IPS DF 6.9 (cell line): ENCODE measurements at places on chromosomes 4 and X.

- no peak for DNase-seq
Measured at GRCh38 chr4:151688003-151688784, 72.6 kb downstream of the GATB start.

GRCh38 chr4:78293348-78293747 lies 236.2 kb downstream of the FRAS1 start:
- no peak for DNase-seq

DNA sequence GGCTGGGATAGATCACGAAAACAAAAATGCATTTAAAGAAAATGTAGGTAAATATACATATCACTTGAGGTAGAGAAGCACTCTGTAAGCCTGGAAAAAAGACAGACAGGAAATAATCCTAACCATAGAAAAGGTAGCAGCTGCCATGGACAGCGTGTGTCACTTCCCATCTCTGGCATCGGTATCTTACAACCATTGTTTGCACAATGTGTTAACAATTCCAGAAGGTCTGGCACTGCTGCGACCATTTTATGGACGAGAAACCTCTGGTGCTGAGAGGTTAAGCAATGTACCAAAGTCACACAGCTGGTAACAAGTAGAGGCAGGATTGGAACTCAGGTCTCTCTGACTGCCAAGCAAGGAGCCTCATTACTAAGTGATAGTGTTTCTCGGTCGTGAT lies 1.7 kb upstream of the MTNR1A start:
- no peak for DNase-seq

GRCh38 chrX:49838374-49838773 lies 9.3 kb downstream of the PAGE4 start:
- DNase-seq = no peak

DNA sequence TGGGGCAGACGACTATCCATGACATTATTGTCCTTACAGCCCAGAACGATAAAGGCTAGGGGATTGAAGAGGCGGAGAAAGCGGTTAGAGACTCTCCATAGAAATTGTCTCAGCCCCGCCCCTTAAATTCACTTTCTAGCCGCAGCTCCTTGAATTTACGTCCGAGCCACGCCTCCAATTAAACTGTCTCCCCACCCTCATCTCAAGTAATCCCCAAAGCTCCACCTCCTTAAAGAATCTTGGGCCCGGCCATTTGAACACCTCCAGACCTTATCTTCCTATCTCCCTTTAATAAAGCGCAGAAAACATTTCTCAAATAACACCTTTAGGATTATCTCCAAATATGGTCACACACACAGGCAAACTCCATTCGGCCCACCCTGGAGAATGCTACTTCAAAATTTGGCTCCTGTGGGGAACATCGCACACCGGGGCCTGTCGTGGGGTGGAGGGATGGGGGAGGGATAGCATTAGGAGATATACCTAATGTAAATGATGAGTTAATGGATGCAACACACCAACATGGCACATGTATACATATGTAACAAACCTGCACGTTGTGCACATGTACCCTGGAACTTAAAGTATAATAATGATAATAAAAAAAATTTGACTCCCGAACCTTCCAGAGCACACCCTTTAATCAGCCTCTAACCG lies 7.2 kb upstream of the MAGIX start:
- DNase-seq = no peak

GRCh38 chr4:146398896-146399445 lies 122.8 kb downstream of the SLC10A7 start:
- DNase-seq = no peak

- no peak for DNase-seq
Measured at GRCh38 chrX:138886769-138887168, 175.3 kb upstream of the FGF13 start.

DNA sequence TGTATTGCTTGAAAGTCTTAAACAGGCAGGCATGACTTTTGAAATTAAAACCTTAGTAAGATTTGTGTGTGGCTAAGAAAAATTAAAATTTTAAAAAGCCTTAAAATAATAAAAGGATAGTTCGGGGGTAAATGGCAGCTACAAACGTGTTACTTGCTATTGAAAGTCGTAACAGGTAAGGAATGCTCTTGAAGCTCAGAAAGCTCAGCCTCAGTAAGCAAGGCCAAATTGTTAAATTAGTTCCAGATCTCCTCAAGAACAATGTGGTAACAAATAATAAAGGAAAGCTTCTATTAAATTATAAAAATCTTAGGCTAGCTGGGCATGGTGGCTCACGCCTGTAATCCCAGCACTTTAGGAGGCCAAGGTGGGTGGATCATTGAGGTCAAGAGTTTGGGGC lies 25.5 kb downstream of the PRMT9 start:
- no peak for DNase-seq

DNA sequence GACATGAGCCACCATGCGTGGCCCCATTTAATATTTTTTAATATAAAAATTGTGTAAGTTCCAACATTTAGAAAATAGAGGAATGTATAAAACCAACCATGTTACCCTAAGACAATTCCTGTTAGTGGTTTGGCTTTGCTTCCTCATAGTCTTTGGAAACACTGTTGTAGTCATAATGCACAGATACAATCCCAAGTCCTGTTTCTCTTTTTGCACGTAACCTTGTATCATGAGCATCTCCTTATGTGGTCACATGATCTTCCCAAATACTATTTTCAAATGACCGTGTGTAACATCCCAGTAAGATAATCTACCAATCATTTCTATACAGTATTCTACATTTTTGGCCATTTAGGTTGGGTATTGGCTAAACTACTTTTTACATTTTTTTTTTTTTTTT lies 13.9 kb upstream of the RHOH start:
- DNase-seq = no peak

- no peak for DNase-seq
Measured at GRCh38 chrX:11629593-11630211, 36.0 kb downstream of the ARHGAP6 start.

- no peak for DNase-seq
Measured at GRCh38 chrX:53223955-53224859, 800 bp downstream of the KDM5C start.

DNA sequence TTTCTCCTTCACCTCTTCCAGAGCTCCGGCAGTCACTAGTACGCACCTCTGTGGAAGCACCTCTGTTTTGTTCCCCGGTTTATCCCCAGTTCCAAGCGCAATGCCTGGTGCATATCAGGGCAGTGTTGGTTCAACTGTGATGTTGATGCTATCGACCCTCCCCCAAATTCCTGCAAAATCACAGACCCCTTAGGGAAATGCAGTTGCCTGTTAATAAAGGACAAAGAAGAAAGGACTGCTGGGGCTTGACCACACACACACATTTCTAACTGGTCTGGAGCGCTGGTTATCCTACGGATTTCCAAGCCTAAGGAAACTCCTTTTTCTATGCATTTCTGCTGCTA lies 530 bp upstream of the NMU start:
- no peak for DNase-seq

DNA sequence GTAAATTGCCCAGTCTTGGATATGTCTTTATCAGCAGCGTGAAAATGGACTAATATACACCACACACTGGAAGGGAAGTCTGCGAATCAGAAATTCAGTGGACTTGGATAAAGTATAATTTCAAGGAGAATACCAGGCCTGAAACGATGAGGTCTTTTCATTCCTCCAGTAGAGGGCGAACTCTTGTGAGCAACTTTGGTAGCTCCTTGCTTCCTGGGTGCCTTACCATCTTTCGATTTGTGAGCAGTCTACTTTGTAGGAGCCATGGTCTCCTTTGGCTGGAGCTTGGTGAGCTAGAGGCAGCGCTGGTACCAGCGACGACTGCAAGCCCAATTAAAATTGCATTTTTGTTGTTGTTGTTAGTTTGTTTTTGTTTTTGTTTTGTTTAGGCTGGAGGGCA lies 791.9 kb downstream of the FAT4 start:
- DNase-seq = peak; percentile 16

DNA sequence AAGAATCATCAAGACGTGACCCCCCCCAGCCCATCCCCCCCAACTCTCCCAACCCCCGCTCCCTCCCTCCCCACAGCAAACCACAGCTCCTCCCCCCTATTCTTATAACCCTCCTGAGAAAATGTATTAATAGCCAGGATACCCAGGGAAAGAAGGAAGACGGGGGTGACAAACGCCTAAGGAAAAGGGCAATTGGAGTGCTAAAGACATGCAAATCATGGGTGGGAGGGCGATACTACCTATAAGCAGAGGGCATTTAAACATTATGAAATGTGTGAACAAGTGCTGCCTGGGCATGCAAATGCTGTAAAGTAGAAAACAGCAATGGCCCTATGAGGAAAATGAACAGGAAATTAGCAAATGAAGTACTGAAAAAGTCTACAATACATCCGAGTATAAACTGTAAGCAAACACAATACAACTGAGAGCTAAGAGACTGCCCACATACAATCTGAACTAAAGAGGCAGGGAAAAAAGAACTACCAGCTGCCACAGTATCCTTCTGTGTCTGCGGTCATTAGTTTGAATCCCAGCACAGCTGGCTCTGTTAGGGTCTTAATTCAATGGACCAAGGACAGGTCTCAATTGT lies 2.4 kb downstream of the CXXC4 start:
- no peak for DNase-seq

- DNase-seq = no peak
Measured at GRCh38 chr4:101367201-101367600, 19.9 kb upstream of the PPP3CA start.

GRCh38 chr4:52001616-52002015 lies 18.5 kb downstream of the LRRC66 start:
- DNase-seq = no peak

DNA sequence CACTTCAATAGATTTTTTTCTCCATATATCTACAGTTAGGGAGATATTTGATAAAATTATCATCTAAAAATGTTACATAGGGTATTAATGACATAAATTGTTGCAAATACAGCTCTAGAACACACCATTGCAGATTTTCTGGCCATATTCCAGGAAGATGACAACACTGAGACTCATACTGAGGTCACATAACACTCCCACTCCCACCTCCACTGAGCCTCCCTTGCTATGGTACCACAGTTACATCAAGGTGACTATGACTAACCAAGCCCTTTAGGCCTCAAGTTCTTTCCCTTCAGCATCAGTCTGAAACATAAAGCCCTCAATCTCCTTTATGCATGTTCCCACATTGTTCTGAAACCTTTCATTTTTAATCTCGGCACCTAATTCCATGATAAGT lies 932.0 kb upstream of the IGFBP7 start:
- DNase-seq = no peak

DNA sequence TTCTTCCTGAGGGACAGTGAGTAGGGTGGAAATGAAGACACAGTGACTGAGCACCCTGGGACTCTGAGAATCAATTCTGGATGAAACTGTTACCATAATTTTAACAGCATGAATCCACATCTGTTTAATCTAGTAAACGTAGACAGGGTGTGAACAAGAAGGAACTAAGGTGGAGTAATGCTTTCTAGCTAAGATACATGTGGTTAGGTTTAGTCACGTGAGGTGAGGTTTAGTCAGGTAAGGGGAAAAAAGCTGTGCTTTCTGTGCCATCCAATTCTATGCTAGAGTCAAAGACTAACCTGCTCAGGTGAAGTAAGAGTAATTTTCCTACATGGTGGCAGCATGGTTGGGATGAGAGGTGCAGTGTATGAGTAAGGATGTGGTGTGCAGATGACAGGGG lies 54.0 kb upstream of the C4orf54 start:
- no peak for DNase-seq

- DNase-seq = no peak
Measured at GRCh38 chr4:145735347-145735675, 55.4 kb downstream of the C4orf51 start.

- DNase-seq = no peak
Measured at GRCh38 chrX:153746359-153746758, 17.7 kb upstream of the PLXNB3 start.

- no peak for DNase-seq
Measured at GRCh38 chr4:129098531-129099001, 2.6 kb downstream of the C4orf33 start.

GRCh38 chrX:135974279-135974856 lies 580 bp upstream of the MMGT1 start:
- DNase-seq = no peak

GRCh38 chr4:187181054-187181453 lies 457.4 kb upstream of the FAT1 start:
- DNase-seq = no peak

GRCh38 chr4:155807021-155807420 lies 48.2 kb downstream of the GUCY1B1 start:
- no peak for DNase-seq

- no peak for DNase-seq
Measured at GRCh38 chrX:105098201-105098600, 122.3 kb downstream of the TEX13A start.

GRCh38 chrX:152992115-152992514 lies 1.8 kb downstream of the PNMA5 start:
- no peak for DNase-seq

GRCh38 chr4:80183250-80184052 lies 13.9 kb upstream of the PRDM8 start:
- no peak for DNase-seq

- no peak for DNase-seq
Measured at GRCh38 chr4:67549123-67549522, 3.8 kb upstream of the CENPC start.

DNA sequence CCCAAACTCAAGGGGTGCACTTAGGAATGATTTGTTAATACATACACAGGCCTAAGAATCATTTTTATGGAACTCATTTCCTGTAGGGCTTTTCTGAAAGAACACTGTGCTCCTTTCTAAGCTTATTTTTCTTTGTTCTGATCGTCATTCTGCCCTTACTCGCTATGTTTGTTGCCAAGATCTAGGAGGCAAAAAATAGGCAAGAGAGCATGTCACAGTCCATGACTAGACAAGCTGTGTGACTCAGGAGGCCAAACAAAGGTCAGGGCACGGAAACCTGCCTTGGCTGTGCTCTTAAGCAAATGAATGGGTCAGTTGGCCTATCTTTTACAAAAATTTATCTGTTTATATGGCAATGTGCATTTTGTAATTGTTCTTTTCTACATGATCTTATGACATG lies 42.5 kb upstream of the C1GALT1C1 start:
- no peak for DNase-seq

- no peak for DNase-seq
Measured at GRCh38 chrX:133475521-133475920, 60.2 kb upstream of the GPC4 start.

DNA sequence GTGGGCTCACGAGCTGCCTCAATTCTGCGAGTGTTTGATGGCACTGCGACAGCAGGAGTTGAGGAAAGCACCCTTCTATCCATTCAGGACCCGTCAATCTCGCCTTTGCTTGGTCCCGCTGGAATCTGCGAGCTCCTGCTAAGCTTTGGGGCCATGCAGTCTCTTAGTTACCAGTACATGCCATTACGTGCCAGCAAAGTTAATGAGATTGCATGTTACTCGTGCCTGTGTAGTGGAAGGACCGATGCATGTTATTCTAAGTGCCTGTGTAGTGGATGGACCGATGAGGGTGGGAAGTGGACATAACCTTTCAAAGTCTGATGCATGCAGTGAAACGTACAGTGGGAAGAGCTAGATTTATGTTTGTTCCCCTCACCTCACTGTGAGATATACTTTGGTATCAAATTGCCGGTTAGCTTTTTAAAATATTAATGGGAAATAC lies 569 bp downstream of the RPS3A start:
- DNase-seq = no peak

DNA sequence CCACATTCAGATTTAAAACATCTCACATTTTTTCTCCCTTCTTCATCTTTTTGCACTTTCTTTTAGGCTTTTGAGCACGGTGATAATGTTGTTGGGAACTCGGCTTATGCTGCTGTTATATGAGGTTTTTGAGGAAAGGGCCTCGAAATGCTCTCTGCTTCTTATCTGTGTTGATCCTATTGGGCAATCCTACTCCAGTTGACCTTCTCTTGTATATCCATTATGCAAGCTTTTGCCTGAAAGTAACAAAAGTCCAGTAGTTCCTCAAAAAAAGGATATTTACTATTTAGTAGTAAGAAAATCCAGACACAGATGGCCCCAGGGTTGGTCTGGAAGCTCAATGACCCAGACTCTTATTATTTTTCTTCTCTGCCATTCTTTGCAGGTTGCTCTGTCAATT lies 57.7 kb upstream of the SPANXB1 start:
- no peak for DNase-seq
